T-helper 17 cell (primary cell): ENCODE measurements at places on chromosomes 5 and 9.

- DNase-seq = no peak
Observed at GRCh38 chr5:143314099-143314498, 89.4 kb downstream of the NR3C1 start.

DNA sequence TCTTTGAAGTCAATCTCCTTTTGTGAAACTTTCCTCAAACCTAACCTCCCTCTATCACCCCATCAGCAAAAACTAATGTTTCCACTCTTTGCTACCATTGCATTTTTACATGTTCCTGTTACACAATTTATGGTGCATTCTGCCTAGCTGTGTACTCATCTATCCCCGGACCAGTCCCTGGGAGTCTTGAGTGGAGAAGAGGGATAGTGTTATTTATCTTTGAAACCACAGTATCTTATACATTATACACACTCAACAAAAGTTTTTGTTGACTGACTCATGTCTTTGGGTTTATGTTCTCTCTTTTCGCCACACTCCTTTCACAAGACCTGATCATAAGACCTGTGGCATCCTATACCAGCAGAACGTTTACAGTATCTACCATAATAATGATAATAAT is 26.4 kb downstream of the TNFAIP8 start:
- no peak for DNase-seq

GRCh38 chr9:100848726-100849125 is 179.8 kb upstream of the PLPPR1 start:
- no peak for DNase-seq

DNA sequence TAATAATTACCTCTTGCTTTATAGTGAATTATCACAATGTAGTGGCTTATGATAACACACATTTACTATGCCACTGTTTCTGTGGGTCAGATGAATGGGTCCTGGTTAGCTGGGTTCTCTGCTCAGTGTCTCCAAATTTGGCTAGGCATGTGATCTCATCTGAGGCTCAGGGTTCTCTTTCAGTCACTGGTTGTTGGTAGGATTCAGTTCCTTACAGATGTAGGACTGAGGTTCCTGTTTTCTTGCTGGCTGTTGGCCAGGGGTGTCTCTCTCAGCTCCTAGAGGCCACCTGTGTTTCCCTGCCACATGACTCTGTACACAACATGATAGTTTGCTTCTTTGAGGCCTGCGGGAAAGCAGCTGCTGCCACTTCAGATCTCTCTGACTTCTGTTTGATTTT is 7.1 kb downstream of the NFX1 start:
- no peak for DNase-seq

DNA sequence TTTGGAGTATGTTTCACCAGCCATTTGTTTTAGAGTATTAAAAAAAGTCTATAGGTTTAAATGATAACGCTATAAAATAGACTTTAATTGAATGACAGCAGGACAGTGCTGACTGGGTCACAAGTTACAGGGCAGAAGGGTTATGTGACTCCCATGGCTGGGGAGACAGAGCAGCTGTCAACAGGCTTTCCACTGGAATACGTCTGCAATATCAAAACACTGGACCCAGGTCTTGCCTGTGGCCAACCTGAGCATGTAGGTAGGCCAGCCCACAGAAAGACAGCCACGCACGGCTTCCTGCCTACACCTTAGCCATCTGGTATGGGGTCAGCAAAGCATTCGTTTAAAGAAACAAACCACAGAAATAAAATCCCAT is 80.7 kb downstream of the OTULIN start:
- no peak for DNase-seq

- no peak for DNase-seq
Observed at GRCh38 chr9:72462340-72462739, 59.1 kb upstream of the TMC1 start.

DNA sequence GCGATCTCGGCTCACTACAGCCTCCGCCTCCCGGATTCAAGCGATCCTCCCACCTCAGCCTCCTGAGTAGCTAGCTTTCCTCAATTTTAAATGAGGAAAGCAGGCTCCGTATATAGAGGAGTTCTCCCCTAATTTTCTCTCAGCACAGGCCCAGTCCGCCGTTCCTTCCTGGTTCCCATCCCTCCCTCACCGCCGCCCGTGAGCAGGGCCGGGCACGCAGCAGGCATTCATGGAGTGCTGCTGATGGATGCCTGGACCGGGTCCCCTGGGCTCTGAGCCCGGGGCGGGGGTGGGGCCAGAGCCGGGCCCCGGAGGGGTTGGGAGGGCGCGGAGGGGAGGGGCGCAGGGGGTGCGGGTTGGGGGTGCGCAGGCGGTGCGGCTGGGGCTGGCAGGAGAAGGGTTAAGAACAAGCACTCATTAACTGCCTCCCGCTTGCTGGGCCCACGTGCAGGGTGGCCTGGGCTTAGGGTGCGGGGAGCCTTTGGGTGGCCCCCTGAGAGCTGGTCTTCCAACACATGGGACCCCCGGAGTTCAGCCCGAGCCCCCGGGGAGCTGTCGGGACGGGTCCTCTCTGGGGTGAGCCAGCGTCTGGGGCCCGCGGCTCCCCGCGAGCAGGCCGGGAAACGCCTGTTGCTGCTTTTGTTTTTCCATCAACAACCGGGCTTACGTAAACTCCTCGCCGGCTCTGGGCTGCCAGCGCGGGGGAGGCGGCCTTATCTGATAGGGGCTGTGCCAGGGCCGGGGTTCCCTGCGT is 33.7 kb downstream of the LHX2 start:
- DNase-seq = no peak

GRCh38 chr9:21294364-21294774 is 10.7 kb downstream of the IFNA5 start:
- DNase-seq = no peak

GRCh38 chr5:96876292-96876850 is at the start of gene ERAP2:
Gene ERAP2, plus strand, starts transcription at chr5:96876500. Its CDS starts 3,186 bp downstream, at chr5:96879686.
- no peak for DNase-seq

- no peak for DNase-seq
Observed at GRCh38 chr5:59174248-59174844, 591.5 kb downstream of the RAB3C start.

GRCh38 chr5:418162-419121 is 24.5 kb upstream of the EXOC3 start:
- no peak for DNase-seq

DNA sequence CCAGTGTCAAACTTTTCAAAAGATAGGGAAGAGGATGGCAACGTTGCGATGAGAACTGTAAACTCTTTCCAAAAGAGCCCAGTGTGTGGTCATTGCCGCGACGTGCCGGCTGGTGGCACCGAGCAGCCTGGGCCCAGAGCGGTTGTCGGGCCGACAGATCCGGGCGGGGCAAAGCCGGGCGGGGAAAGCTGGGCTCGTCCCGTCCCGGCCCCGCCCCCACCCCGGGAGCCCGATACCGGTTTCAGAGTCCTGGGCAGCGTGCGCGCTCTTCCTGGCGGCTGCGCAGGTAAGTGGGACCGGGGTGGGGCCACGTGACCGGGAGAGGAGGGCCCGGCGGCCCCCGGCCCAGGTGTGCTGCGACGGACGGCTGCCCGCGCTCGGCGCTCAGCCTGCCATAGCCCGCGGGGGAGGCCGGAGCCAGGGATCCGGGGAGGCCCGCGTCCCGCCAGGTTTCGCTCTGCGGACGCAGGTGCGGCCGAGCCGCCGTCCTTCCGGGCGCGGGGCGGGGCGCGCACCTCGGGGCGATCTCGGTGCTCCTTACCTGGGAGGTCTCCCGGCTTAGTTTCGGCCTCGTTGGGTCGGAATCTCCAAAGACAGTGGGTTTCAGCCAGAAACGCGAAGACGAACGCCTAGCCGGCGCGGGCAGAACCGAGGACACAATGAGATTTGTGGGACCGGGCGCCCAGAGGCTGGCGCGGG is at the start of gene MARVELD2:
Gene MARVELD2 (plus strand): TSS at position 232 of the 699 bp plus-strand sequence. CDS start 4,270 bp downstream, outside the sequence.
- DNase-seq = peak; percentile 38

DNA sequence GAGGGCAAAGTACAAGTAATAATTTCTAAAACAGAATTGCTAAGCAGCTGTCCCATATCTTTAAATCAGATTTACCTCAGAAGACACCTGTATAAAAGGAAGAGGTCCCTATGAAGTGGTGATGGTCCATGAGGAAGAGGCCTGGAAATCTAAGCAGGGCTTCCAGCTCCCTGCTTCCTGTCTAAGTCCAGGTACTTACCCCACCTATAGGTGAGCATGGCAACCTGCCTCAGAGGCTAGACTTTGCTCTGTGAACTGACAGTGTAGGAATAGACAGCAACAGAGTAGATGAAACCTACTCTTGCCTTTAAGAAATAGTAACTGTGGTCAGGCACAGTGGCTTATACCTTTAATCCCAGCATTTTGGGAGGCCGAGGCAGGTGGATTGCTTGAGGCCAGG is 55.8 kb upstream of the ARRDC3 start:
- no peak for DNase-seq

DNA sequence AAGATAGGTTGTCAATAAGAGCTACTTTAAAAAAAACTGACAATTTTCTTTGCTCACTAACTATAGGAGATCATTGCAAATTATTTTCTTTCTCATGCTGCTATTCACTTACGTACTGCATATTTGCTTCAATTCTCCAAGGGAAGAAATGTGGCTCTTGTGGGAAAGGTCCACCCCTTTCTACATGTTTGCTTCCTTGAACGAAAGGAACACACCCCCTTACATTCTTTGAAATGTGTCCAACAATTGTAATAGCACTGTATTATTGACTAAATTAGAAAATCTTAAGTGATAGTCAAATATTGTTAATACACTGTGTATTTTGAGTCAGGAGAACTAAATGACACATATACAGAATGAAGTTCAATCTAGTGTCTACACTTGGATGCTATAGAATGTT is 5.2 kb downstream of the MEF2C start:
- DNase-seq = no peak

- no peak for DNase-seq
Observed at GRCh38 chr9:1881708-1882295, 133.3 kb upstream of the SMARCA2 start.

- DNase-seq = no peak
Observed at GRCh38 chr5:16568875-16569580, 47.8 kb downstream of the RETREG1 start.

GRCh38 chr5:72246954-72247442 is 73.0 kb downstream of the MRPS27 start:
- DNase-seq = no peak

GRCh38 chr9:114754581-114754980 is 51.3 kb downstream of the TNFSF15 start:
- DNase-seq = no peak

- no peak for DNase-seq
Observed at GRCh38 chr9:98709968-98710965, 1.5 kb upstream of the GABBR2 start.

DNA sequence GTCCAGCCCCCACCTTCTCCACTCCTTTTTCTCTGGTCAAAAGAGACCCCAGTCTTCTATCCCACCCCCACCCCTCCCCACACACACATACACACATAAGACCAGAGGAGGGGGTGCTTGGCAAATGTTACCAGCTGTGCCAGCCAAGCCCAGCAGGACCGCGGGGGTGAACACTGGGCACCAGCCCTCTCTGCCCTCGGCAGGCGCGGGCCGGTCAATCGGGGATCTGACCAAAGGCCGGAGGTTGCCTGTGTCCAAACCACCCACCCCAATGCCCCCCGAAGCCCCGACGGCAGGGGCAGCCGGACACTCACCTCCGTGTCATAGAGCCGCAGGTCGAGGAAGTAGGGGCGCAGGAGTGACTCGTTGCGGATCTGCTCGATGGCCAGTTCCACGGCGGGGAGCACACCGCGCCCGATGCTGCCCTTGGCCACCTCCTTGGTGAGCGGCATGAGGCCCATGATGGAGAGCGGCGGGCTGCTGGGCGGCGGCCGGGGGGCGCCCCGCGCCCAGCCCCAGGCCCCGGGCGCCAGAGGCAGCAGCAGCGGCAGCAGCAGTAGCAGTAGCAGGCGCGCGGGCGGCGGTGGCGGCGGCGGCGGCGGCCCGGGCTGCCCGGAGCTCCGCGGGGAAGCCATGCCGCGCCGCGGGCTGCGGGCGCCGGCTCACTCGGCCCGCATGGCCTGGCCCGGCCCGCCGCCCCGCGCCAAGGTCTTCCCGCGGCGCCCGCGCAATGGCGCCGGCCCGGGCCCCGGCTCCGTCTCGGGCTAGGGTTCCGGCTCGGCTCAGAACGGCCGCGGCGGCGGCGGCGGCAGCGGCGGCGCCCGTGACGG is 417 bp downstream of the GABBR2 start:
- no peak for DNase-seq

DNA sequence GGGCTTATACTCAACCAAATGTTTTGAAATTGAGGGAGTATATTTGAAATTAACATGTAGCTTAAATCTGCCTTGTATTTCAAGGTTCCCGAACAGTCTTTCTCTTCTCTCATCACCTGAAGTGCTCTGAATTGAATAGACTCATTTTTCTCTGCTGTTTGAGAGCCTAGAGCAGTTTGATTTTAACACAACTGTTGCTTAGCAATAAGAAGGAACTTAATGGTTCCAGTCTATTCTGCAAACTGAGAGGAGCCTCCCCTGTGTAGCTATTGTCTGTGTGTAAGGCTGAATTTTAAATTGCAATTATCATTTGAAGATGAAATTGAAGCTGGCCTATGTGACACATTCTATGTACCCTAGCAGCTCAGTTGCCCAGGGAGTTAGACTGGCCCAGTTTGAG is 87.1 kb upstream of the CKMT2 start:
- DNase-seq = no peak

GRCh38 chr9:92385953-92386352 is 18.4 kb downstream of the OGN start:
- DNase-seq = no peak

GRCh38 chr5:90135779-90136378 is 273.7 kb downstream of the CETN3 start:
- no peak for DNase-seq

GRCh38 chr5:141877356-141878185 is 639 bp downstream of the PCDH1 start:
- DNase-seq = no peak

GRCh38 chr5:98911280-98912040 is 17.3 kb downstream of the CHD1 start:
- DNase-seq = no peak

- DNase-seq = no peak
Observed at GRCh38 chr5:134568337-134568700, 42.8 kb downstream of the JADE2 start.

DNA sequence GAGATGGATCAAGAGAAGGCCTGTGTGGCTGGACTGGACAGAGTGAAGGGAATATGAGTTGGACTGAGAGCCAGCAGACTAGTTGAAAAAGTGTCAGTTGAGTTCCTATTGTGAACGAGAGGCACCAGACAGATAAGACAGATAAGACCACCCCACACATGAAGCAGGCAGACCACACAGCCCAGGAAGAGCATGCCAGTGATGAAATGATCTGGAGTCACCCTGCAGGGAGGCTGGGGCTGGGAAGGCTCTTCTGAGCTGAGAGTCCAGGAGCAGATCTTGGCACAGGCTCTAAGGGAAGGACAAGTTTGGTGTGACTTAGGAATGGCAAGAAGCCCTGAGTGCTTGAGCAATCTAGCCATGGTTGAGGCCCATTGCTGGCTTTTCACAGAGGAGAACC is 10.6 kb upstream of the SLC25A48 start:
- no peak for DNase-seq

- DNase-seq = no peak
Observed at GRCh38 chr5:118325931-118326330, 662.4 kb downstream of the DTWD2 start.

DNA sequence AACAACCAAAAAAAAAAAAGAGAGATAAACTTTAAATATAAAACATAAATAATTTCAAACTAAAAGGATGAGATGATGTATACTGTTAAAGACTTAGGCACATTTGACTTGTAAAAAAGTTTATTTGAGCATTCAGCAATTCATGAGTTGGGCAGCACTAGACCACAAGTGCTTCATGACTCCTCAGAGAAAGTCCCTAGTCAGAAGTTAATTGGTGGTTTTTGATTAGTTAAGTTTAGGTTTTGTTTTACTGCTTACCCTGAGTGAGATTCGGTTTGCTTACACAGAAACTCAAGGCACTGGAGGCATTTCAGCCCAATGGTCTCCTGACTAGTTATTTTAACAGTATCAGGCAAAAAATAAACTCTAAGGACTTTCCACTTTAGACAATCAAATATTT is 129.2 kb downstream of the MARCHF11 start:
- no peak for DNase-seq
